ENCODE measurements at places on chromosomes 5 and 9.

- DNase-seq = no peak
Observed at GRCh38 chr9:82354279-82354659, 365.7 kb downstream of the SPATA31D1 start.

DNA sequence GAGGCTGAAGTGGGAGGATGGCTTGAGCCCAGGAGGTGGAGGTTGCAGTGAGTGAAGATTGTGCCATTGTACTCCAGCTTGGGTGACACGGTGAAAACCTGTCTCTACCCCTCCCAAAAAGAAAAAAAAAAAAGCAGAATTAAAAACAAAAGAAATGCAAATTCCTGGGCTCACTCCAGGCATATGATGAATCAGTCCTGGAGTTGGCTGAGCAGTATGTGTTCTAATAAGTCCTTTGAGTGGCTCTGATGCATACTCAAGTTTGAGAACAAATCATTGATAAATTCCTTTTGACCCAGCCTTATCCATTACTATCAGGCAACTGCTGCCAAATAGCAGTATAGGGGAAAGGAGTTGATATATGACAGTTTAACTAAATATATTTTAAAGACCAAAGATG is 28.3 kb downstream of the UHRF2 start:
- no peak for DNase-seq

DNA sequence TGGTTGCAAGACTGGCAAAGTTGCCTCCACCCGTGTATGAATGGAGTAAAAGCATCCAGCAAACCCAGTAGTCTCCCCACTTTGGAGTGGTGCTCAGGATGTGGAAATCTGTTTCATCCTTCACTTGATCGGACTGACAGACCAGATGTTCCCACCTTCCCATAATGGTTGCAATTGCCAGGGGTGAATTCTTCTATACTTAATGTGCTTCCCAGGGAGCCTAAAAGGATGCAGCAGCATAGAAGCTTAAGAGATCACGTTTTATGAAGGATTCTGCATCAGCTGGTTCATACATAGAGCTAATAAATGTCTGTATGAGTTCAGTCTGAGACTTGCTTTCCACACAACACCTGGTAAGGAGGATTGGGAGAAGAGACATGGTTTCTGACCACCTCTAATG is 198.8 kb upstream of the S1PR3 start:
- DNase-seq = no peak

DNA sequence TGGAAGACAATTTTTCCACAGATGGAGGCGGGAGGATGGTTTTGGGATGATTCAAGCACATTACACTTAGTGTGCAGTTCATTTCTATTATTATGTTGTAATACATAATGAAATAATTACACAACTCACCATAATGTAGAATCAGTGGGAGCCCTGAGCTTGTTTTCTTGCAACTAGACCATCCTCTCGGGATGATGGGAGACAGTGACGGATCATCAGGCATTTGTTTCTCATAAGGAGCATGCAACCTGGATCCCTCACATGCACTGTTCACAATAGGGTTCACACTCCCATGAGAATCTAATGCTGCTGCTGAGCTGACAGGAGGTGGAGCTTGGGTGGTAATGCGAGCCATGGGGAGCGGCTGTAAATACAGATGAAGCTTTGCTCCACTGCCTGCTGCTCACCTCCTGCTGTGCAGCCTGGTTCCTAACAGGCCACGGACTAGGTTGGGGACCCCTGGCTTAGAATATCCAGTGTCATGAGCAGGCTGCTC is 1.6 kb downstream of the STKLD1 start:
- peak; percentile 54 for DNase-seq

DNA sequence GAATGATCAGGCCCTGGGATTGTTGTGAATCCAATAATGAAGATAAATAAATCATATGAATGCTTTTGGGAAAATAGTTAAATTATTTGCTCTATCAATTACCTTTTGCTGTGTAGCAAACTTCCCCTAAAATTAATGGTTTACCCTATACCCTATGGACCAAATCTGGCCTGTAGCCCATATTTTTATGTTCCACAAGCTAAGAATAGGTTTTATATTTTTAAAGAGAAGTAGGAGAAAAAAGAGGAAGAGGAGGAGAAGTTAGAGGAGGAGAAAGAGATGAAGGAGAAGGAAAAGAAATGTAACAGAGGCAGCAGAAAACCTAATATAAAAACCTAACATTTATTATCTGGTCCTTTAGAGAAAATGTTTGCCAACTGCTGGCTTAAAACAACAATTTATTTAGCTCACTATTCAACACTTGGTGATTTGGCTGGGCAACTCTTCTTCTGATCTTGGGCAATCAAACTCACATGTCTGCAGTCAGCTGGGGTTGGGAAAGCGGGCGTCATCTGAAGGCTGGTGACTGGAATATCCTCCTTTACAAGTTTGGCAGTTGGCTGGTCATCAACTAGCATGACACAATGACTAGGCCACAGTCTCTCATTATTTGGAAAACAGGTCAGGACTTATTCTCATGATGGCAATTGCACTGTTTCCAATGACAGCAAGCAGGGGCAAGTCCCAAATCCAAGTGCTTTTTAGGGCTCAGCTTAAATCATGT is 522.9 kb downstream of the RASEF start:
- no peak for DNase-seq

DNA sequence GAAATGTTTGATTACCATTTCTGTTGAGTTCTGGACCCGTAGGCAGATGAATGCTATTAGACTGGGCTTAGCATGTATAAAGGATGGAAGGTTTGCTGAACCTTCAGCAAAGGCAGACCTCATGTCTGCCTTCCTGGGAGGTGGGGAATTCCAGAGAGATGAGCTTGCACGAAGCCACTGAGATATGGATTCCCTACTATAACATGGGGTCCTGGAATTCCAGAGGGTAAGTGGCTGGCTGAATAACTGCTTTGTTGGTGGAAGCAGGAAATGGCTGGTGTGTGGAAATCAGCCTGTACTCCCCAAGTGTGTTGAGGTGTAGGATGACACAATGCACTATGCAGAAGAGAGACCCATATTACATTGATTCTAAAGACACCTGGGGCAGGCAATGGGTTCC is 526.4 kb downstream of the CTNND2 start:
- DNase-seq = no peak

DNA sequence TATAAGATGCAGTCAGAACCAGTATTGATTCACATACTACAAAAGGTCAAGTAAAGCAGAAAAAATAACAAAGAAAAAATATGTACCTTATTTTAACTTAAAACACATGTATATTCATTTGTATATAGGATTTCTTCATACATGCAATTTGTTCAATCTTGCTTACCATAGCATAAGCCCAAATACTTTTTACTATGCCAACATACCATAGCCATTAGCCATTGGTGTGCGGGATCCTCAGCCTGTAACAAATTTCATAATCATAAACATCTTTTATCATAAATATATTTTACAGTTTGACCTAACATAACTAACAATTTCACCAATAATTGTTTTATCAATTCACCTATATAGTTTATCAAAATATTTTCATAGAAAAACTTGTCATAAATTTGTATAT is 51.1 kb downstream of the MPDZ start:
- no peak for DNase-seq

DNA sequence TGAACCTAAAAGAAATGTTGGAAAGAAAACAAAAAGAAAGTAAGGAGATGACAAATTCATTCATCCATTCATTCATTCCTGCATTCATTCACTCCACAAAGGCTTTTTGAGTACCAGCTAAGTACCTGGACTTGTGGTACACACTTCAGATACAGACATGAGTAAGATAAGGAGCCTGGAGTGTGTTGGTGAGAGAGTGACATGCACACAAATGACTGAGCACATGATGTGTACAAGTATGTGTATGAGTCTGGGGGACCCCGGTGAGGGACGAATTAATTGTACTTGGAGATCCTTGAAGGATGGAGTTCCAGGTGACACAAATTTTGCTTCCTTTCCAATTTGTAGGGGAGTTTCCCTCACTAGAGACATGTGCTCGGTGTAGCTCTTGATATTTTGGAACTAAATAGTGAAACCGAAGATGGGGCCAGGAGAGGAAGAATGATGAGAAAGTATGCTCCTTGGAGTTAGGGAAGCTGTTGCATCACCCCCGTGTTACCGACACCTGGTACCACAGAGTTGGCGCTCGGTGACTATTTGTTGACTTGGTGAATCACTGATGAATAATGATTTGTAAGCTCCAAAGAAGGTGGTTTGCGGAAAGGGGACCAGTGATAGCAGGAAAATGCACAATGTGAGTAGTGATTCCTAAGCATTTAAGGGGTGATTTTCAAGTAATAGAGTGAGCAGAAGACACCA is 509.8 kb downstream of the CCDC171 start:
- peak; percentile 38 for DNase-seq

GRCh38 chr9:87088621-87089365 is 141.5 kb upstream of the GAS1 start:
- no peak for DNase-seq

- no peak for DNase-seq
Observed at GRCh38 chr5:17829456-17829855, 195.2 kb downstream of the TAF11L14 start.

- DNase-seq = peak; percentile 72
Observed at GRCh38 chr9:6054280-6055099, 39.1 kb upstream of the RANBP6 start.

DNA sequence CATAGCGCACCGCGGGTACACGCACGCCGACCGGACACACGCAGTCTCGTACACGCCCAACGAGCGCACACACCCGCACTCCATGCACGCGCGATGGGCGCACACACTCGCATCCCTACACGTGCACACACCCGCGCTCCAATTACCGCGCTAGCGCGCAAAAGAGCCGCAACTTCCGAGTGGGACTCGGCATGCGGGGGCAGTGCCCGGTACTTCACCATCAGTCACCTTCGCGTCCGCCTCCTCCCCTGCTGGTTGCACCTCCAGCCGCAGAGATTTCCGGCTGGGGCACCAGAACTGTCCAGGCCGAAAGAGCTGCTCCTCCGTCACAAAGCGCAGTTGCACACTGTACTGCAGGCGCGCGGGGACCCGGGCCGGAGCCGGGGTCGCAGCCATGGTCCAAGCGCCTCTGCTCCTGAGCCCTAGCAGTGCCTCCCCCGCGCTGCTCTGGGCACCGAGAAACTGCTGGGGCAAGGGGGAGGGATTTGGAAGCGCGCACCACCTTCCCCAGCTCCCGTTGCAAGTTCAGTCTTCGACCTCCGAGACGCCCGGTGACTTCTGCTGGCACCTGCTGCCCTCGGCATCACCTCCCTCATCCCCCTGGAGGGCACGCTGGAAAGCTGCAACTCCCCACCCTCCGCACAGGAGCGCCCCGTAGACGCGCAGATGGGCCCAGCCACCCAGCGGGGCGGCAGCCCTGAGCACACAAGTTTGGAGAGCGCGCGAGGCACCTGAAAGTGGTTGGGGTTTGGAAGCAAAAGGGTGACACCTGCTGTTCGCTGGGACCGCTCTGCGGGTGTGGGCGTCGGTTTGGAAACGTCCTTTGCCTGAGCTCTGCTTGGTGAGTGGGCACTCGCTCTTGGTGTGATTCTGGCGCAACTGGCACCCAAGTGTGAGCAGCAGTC is 337.4 kb upstream of the PUM3 start:
- DNase-seq = peak; percentile 42

DNA sequence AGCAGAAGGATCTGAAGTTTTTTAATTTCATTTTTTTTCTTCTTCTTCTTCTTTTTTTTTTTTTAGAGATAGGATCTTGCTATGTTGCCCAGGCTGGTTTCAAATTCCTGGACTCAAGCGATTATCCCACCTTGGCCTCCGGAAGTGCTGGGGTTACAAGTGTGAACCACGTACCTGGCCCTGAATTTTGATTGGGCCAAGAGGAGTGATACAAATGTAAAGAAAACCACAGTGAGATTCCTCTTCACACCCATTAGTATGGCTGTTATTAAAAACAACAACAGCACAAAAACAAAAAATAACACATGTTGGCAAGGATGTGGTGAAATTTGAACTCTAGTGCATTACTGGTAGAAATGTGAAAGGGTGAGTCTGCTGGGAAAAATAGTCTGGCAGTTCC is 79.1 kb downstream of the KLF4 start:
- DNase-seq = no peak

- DNase-seq = peak; percentile 12
Observed at GRCh38 chr9:89433826-89434225, 64.1 kb downstream of the SEMA4D start.

- no peak for DNase-seq
Observed at GRCh38 chr5:38827525-38827924, 18.3 kb upstream of the OSMR start.

GRCh38 chr5:164741376-164741775 is 1236.0 kb downstream of the MAT2B start:
- no peak for DNase-seq

DNA sequence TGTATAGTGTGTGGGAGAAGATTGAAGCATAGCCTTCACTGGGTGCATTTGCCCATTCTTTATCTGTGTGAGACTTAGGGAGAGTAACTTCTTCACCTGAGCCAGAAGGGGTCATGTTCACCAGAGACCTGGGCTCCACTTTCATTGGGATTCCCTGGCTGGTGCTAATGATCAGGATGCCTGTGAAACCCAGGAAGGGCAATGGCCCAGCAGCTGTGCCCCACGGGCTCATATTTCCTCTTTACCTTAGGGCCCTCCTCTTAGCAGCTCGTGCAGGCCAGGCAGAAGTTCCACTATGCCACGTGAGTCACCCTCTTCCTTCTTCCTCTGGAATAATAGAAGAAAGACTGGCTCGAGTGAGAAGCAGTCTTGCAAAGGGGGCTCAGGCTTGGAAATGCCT is 5.0 kb downstream of the PPARGC1B start:
- DNase-seq = no peak

DNA sequence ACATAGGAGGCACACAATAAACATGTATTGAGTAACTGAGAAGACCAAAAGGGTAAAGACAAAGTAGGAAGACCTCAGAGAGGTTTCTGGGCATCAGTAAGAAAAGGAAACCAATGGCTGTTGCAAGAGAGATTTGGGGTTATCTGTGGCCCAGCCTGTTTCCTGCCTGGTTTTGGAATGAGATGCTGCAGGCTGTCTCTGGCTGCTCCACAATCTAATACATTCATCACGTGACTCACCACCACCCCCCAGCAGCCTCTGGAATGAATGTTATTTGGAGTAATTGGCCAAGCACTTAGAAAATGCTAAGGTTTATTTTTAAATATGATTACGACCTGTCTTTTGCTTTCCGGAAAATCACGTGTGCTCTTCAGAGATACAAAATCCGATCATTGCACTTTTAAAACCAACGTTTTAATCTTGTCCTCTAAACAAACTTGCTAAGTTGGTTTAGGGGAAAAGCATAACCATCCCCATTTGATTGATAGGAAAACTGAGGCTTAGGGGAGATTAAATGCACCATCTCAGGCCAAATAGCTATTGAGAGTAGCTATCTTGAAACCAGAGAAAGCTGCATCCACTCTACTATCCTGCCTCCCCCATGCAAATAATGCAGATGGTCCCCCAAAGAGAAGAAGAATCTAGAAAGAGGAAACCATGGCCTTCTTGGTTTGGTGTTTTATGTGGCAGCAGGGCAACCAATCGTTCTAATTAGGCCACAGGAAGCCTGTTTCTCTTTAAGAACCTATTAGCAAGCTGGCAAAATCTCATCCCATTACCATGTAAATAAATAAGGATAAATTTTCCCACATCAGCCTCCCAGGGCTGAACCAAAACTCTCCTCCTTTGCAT is 151.8 kb upstream of the ADRA1B start:
- DNase-seq = peak; percentile 19

GRCh38 chr5:150454492-150455229 is 5.1 kb upstream of the RPS14 start:
- no peak for DNase-seq

Measured in ACHN (cell line).